ENCODE measurements at places on chromosomes 3 and 15.

DNA sequence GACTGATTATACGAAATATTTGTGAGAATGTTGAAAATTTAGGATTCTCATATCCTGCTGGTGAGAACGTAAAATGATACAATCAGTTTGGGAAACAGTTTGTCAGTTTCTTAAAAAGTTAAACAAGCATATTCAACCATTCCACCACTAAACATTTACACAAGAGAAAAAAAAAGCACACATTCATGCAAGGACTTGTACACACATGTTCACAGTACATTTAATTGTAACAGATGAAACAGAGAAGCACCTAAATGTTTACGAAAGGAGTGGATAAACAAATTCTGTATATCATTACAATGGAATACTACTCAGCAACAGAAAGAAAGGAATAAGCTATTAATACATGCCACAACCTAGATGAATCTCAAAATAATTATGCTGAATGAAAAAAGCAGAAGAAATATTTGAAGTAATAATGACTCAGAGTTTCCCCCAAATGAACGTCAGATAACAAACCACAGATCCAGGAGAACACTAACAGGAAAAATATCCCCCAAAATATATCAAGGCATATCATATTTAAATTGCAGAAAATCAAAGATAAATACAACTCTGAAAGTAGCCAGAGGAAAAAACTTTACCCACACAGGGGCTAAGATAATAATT lies 14.3 kb downstream of the ANKRD28 start:
- DNase-seq = no peak

DNA sequence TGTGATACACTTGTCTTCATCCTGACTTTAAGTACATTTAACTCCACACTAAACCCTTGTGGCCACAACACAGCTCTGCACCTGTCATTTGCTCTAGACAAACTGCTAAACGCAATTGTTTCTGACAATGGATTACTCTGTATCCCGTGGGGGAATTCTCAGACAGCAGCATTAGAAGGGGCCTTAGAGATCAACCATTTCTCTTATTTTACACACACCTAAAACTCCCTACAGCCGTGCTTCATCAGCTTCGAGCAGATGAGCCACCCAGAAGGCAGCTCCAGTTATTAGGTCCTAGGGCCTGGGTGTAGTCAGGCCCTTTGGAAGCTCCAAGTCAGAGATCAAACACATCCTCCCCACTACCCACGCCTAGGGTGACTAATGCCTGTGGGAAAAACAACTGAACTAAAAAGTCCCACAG lies 1.3 kb upstream of the IL12A start:
- DNase-seq = no peak

GRCh38 chr15:101029971-101030661 lies 111.0 kb downstream of the LRRK1 start:
- no peak for DNase-seq

DNA sequence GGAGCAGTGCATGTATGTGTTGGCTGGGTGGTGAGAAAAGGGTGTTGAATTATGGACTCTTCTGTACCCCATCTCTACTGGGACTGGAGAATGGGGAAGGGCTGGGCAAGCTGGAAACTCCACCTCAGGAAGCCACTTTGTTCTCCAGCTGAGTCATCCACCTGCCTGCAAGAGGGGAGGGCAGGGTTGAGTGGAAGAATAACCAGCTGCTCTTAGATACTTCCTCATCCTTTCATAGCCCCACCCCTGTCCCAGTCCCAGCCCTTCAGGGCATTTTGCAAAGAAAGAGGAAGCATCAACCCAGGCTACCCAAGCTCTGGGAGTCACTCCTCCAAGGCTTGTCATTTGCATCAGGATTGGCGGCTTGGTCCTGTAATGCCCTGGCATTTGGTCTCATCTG lies 33.1 kb downstream of the RAB11A start:
- DNase-seq = no peak

GRCh38 chr3:41370307-41370706 lies 171.0 kb downstream of the CTNNB1 start:
- DNase-seq = no peak

DNA sequence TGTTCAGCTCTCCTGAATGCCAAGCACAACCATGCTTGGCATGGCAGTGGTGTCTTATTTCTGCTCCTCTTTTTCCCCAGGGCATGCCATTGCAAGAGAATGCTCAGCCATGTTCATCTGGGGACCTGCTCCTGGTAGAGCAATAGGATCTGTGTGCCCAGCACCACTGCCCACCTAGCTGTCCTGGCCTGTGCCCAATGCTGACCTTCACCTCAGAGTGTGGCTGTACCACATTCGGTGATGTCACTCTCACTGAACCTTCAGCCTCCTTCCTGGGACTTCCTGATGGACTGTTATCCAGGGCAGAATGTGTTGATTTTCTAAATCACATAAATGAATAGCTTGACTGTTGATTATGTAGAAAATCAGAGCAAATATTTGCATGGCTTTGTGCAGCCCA lies 42.0 kb downstream of the AGTR1 start:
- no peak for DNase-seq

DNA sequence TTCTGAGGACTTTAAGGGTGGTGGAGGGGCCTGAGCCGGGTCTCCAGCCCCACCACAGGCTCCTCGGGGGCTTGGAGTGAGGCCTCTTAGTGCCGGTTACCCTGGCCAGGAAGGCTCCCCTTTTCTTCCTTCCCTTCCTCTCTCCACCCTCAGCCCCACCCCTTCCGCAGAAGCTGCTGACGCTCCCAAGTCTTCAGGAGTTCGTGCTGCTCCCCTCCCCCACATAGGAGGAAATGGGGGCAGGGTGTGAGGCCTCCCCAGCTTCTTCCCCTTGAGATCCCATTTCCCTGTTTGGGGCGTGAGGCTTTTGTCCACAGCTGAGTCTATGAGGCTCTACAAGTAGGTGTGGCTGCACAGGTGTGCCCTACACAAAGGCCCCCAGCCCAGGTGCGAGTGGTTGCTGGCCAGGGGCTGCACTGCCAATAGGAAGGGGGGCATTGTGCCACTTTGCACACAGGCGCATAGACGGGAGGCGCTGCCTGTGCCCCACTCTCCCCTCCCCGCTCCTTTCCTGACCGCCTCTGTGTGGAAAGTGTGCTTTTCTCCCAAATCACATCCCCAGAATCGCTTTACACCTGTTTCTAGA lies 915 bp upstream of the CALML4 start:
- DNase-seq = no peak

DNA sequence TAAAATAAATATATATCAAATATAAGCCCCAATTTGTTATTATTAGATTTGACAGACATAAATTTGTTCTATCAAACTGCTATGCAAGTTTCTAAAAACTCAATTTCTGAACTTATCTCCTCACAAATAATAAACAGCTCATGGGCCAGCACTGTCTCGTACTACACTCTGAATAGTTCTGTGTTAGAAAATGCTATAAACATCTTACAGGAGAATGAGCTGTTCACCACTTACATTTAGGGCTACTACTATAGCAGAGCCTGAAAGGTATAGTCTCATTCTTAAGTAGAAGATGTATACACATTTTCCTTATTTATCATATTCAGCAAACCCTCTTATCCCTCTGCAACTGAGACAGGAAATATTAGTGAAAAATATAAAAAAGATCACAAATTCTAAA lies 12.6 kb downstream of the SLC12A6 start:
- DNase-seq = no peak

All from activated CD4-positive, CD25-positive, alpha-beta regulatory T cell treated with anti-CD3 and anti-CD28 coated beads, Interleukin-2, amount 50 U/mL, for 16 hours (primary cell).